ENCODE measurements at places on chromosomes 4 and X.

GRCh38 chrX:150889131-150889530 lies 9.3 kb downstream of the CD99L2 start:
- no peak for DNase-seq

GRCh38 chr4:186058253-186058979 lies 10.5 kb upstream of the TLR3 start:
- DNase-seq: no peak

GRCh38 chrX:135421537-135421931 lies 210 bp upstream of the SMIM10L2A start:
- DNase-seq: peak; percentile 85

DNA sequence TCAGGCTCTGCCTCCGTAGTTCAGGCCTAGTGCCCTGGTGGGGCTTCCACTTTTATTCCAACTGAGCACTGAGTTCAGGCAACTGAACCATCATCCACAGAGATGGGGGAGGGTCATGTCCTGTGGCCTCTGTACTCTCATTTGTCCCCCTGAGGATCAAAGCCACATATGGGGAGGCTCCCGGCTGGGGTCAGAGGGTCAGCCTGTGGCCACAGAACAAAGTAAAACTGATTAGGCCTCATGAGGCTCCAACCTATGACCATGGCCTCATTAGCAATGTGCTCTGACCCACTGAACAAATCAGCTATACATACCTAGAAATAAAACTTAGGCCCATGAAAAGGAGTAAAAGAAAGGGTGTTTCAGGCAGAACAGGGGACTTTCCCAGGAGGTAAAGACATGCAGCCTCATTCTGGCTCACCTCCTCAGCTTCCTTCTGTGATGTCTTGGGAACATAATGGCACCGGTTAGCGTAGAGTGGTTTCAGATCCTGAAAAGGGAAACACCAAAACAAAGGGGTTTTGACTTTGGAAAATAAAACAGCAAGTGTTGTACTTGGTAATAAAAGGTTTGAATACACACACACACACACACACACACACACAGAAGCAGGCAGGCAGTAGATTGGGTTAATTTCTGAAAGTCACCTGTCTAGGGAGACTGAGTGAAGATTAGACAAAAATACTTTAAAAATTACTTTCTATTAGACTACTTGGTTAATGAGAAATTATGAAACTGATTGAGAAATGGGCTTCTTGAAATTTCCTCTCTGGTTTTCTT lies 24.3 kb downstream of the TMEM255A start:
- no peak for DNase-seq

GRCh38 chr4:6200011-6200921 lies at the start of gene JAKMIP1:
Gene JAKMIP1 (minus strand): TSS chr4:6200549. CDS start chr4:6112850, 87,699 bp downstream.
- DNase-seq: peak; percentile 64

- no peak for DNase-seq
These were observed 10.6 kb downstream of the IL15 start for GRCh38 chr4:141646969-141647368.

GRCh38 chr4:73597594-73597993 lies 22.6 kb downstream of the RASSF6 start:
- no peak for DNase-seq

DNA sequence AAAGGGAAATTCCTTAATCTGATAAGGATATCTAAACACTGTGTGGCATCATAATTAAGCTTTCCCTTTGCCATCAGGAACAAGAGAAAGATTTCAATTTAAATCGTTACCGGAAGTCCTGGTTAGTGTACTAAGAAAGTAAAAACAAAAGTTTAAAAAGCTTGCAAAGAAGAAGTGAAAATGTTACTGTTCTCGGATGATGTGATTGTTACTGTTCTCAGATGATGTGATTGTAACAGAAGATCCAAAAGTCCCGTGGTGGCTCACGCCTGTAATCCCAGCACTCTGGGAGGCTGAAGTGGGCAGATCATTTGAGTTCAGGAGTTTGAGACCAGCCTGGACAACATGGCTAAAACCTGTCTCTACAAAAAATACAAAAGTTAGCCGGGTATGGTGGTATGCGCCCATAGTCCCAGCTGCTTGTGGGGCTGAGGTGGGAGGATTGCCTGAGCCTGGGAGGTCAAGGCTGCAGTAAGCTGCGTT lies 62.5 kb downstream of the RGS12 start:
- DNase-seq: no peak

GRCh38 chrX:30597216-30598012 lies 19.8 kb upstream of the TASL start:
- DNase-seq: no peak

GRCh38 chr4:105194328-105195231 lies 47.9 kb downstream of the TET2 start:
- peak; percentile 24 for DNase-seq

DNA sequence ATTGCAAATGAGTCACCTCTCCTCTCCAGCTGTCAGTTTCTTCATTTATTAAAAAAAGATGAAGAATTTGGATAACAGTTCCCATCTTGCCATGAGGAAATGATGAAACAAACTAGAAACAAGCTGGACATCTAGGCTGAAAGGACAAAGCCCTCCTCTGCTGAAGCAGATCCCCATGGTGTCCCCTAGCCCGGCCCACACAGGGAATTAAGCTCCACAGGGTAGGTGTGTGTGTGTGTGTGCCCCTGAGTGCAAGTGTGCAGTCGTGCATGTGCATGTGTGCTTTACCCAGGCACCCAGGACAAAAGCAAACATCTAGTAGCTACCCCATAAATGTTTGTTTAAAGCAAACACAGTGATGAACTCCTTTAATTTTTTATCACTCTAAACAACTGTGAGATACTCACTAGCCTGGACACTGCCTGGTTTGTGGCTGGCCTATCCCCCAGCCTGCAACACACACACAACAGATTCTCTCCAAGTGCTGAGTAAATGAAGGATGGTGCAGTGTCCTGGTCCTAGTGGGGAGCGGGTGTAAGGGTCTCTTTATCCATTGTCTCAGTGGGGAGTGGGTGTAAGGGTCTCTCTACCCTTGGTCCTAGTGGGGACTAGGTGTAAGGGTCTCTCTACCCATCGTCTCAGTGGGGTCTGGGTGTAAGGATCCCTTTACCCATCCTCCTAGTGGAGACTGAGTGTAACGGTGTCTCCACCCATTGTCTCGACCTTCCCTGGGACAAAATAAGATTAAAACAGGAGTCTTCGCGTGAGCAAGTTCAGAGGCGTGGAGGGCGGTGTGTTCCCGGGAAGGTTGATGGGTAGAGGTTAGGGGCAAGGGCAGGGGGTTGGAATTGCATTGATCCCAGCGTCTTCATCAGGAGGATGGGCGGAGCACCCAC lies 688 bp upstream of the EVC start:
- DNase-seq: peak; percentile 74

DNA sequence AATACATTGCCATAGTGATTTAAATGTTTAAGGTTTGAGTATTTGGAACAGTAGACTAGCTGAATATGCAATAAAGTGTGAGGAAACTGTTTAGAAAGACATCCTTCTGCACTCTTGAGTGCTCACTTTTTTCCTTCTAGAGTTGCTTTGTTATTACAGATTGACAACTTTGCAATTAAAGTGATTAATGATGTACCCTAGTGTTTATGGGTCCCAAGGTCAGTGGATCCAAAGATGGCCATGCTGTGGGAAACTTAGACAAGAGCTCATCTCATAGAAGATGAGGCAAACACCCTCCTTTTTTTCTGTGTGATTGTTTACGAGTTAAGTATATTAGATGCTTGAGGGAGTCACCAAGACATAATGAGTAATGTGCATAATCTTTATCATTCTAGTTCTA lies 118.8 kb downstream of the PDLIM5 start:
- no peak for DNase-seq

DNA sequence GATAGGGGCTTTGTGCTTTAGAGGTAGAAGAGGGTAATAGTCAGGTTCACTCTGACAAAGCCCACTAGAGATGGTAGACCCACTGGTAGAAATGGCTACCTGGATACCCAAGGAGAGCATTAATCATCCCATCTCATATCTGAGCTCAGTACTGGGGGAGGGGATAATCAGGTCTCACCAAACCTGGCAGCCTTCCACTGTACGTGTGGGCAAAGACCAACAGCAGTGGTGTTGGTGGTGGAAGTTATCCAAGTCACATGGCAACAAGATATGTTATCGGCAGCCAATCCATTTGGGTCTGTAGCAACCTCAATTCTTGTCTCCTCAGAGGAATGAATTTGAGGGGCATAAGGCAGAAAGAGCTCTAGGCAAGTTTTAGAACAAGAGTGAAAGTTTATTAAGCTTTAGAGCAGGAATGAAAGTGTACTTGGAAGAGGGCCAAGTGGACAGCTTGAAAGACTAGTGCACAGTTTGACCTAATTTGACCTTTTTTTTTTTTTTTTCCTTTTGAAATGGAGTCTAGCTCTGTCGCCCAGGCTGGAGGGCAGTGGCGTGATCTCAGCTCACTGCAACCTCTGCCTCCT lies 67.0 kb upstream of the CXCL13 start:
- peak; percentile 17 for DNase-seq

GRCh38 chr4:2615821-2616220 lies 79.4 kb downstream of the FAM193A start:
- no peak for DNase-seq

- no peak for DNase-seq
These were observed at the start of gene MAB21L2 for GRCh38 chr4:150582146-150582872. Gene MAB21L2 (plus strand): TSS chr4:150582151. CDS start chr4:150583030, 879 bp downstream.

DNA sequence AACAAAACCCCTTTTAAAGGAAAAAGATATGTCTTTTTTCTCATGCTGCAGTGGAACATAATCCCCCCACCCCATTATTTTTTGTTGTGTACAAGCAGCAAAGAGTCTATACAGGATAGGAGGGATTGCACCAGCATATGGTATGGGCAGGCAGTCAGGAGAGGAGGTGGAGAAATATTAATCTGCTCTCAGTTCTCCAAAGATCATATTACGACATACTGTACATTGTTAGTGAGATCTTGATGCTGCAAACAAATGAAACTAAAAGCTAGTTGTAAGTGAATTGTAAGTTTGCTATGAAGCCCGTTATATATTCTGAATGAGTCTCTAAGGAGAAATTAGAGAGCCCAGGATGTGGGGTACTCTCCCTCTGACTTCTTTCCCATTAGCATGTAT lies 75.3 kb downstream of the RAPGEF2 start:
- no peak for DNase-seq

DNA sequence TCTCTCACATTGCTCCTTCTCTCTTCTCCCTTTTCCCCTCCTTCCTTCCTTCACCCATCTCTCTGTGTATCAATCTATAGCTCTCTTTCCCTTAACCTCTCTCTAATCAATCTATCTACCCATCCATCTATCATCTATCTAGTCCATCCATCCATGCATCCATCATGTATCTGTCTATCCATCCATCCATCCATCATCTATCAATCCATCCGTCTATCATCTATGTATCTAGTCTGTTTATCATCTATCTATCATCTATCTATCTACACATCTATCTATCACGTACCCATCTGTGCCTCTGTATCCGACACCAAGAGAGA lies 307.5 kb downstream of the DHRSX start:
- no peak for DNase-seq

GRCh38 chr4:128663325-128663724 lies 146.2 kb upstream of the JADE1 start:
- no peak for DNase-seq

GRCh38 chr4:41142376-41143310 lies 71.7 kb downstream of the APBB2 start:
- peak; percentile 77 for DNase-seq
